ENCODE measurements at places on chromosomes 6 and 20. TPM values are rescaled to one million over a fixed set of nuclear protein-coding genes. Genes with fewer than 3 reads are reported as not detected.

MEI4 gene
- total RNA-seq: not detected

C20orf202 gene
- total RNA-seq: 1.1 TPM

TIAM2 gene
- total RNA-seq: 2.3 TPM

SIRPB1 gene
- total RNA-seq: 0.13 TPM

TFAP2C gene
- total RNA-seq: 25.9 TPM

OXT gene
- total RNA-seq: not detected

DOK5 gene
- 0.38 TPM for total RNA-seq

ZSCAN23 gene
- 0.35 TPM for total RNA-seq

TMEM170B gene
- total RNA-seq: 0.57 TPM

EPM2A gene
- 2.4 TPM for total RNA-seq

SIRPD gene
- not detected for total RNA-seq

GRCh38 chr20:44851545-44851944, 34.0 kb upstream of the YWHAB start:
- DNase-seq: no peak

GRCh38 chr20:25856256-25856884, 159.7 kb upstream of the ZNF337 start:
- DNase-seq: no peak

- DNase-seq: peak; percentile 61
Observed at GRCh38 chr6:41723530-41724227, 11.7 kb downstream of the TFEB start.

GRCh38 chr6:10386220-10386619, 28.7 kb downstream of the TFAP2A start:
- no peak for DNase-seq

- DNase-seq: no peak
Observed at GRCh38 chr6:157066781-157067491, 256.4 kb downstream of the TMEM242 start.

DNA sequence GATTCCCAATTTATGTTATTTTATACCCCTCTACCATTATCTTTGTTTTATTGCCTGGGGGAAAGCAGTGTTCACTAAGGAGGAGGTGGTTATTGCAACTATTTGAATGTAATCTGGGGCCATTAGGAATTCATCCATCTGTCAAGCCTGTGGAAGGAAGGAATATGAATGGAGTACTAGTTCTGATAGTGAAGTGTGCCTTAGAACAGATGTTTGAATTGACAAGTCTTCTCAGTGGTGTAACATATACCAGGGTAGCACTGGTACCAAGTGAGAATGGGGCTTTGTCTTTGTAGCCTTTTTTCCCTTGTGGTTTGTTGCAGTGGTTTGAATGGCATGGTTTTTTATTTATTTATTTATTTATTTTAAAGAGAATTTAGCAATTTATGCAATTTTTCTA, 27.9 kb upstream of the HDAC2 start:
- DNase-seq: no peak

DNA sequence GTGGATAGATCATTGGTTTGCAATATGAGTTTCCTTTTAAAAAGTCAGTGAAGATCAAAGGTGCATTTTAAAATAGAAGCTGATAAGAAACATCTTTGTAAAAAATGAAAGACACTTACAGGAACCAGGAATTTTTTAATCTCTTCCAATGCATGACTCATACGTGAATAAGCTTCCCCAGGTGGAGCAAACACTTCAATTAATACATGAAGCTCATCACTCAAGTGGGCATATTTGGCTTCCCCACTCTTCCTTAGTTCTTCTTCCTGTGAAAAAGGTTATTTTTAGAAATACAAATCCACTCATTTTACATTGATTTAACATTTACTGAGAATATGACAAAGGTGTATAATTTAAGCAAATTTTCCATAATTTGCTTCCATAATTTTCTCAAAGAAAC, 308.1 kb downstream of the KHDRBS2 start:
- DNase-seq: no peak

- DNase-seq: no peak
Observed at GRCh38 chr20:20362774-20363433, 5.0 kb upstream of the INSM1 start.

DNA sequence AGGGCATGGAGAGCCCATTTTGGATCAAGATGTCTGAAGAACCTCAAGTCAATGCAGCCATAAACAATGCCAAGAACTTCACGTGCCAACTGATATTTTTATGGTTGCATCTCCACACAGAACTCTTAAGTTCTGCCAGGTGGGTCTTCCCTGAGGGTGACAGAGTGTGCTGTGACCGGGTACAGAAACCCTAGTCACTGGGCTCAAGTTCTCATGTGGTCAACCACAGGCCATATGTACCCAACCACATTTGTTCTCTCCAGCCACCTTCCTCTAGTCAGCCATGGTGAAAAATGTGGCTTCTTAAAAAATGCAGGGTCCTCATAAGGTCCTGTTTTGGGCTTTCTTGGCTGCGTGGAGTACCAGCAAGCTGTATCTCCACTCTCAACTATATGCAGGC, 48.9 kb downstream of the CLIC5 start:
- DNase-seq: no peak

- DNase-seq: no peak
Observed at GRCh38 chr6:47714802-47715201, 16.4 kb downstream of the ADGRF4 start.

- no peak for DNase-seq
Observed at GRCh38 chr6:40782355-40782754, 195.2 kb upstream of the LRFN2 start.

GRCh38 chr20:36482044-36482473, 59.3 kb upstream of the MYL9 start:
- no peak for DNase-seq

DNA sequence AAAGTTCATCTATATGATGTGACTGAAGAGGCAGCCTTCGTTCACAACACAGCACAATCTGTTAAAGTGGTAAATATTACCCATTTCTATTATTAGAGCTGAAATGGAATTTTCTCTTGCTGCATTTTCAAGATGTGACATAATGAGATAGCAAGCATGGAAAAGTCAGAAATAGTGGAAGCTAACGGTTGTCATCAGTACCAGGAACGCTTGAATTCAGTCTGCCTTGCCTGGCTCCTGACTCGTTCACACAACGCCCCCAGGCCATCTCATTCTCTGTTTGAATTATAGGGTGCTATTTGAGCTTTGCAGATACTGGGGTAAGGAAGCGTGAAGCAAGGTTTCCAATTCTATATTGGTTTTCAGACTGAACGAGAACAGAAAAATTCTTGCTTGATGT, 116.5 kb upstream of the MAP3K7 start:
- no peak for DNase-seq

- no peak for DNase-seq
Observed at GRCh38 chr6:128491100-128491581, 29.3 kb downstream of the PTPRK start.

DNA sequence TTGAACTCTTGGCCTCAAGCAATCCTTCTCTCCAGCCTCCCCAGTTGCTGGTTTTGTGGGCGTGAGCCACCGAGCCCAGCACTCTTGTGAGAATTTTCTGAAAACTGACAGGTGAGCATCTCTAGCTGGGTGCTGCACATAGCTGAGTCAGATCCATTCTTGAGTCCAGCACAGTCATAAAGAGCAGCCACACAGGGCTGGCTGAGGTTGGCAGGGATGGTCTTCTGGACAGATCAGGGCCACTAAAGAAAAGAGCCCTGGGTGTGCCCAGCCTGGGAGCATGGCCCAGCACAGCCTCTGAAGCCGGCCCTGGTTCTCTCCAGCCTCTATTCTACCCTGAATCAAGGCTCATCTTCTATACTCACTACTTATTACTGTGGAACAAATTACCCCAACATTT, 11.5 kb downstream of the DLGAP4 start:
- no peak for DNase-seq

DNA sequence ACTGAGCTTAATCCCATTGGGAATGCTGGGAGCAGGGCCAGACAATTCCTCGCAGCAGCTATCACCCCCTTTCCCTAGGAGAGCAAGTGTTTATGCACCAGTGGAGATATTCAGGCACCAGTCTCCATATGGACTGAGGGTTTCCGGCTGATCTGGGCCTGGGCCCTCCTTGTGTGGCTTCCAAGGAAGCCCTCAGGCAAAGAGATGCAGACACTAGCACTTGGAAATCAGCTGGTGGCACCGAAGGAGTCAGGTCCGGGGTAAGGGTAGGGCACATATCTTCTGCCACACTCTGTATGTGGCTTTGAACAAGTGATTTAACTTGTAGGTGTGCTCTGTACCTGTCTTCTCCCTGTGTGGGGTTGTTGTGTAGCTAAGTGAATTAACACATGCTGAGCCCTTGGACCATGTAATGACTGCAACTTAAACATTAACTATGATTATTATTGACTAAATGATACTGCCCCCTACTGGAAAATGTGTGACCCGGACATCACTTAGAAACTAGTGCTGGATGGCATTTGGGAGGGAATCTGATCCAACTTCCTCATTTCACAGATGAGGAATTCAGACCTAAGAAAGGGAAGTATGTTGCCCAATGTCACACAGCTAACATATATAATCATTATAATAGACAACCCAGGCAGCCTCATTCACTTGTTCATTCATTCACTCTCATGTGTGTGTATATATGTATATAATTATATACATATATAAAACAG, 19.3 kb upstream of the WFDC2 start:
- no peak for DNase-seq

DNA sequence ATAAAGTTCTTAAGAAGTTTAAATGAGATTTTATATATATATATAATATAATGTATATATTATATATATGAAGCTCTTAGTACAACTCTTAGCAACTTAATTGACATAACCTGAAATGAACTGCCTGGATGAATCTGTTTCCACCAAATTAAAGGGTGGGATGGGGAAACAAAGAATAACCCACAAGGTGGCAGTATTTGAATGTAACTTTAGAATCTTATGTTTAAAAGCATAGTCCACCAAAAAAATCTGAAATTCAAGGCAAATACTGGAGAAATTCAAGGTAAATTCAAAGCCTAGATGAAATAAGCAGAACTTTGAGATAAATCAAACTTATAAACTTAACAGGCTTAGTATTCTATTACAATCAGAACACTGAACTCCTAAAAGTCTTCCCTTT, 4.4 kb upstream of the IBTK start:
- DNase-seq: no peak

DNA sequence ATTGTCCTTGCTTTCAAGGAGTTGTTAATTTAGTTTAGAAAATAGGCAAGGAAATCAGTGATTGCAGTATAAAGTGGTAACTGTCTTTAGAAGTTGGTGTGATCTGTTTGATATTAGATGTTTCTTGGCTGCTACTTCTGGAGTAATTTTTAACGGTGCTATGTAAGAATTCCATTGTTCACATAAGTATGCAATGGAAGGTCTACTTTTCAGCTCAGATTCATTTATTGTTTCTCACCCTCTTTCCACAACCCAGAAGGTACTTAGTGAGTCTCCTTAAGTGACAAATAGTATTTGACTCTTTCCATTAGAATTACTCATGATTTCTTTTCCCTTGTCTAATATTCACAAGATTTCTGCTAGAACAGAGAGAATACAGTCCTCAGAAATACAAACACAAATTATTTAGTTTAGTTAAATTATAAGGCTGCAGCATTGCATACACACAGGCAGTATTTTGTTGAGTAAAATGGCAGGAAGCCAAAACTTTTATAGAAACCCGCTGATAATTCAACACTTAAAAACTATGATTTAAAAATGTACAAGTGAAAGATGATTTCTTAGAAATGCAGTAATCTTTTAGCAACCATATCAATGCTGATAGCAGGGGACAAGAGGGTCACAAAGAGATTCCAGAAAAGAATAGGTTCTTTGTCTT, 554.3 kb downstream of the CD109 start:
- DNase-seq: no peak

DNA sequence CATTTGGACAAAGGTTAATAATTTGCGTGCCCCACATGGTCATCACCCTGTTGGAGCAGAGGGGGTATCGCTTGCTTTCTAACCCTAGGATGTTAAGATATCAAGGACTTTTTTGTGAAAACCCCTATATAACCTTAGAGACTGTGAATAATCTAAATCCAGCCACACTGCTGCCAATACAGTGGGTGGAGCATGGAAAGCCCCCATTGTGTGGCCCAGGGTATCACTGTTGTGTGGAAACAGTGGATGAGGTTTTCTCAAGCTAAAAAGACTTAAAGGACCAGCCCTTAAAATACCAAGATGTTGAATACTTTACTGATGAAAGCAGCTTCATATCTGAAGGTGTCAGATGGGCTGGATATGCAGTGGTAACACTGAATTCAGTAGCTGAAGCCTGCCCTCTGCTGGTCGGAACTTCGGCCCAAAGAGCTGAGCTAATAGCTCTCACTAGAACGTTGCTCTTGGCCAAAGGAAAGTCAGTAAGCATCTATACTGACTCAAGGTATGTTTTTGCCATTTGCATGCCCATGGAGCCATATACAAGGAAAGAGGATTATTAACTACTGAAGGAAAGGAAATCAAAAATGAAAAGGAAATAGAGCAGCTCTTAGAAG, 695.2 kb downstream of the PHF3 start:
- DNase-seq: no peak

DNA sequence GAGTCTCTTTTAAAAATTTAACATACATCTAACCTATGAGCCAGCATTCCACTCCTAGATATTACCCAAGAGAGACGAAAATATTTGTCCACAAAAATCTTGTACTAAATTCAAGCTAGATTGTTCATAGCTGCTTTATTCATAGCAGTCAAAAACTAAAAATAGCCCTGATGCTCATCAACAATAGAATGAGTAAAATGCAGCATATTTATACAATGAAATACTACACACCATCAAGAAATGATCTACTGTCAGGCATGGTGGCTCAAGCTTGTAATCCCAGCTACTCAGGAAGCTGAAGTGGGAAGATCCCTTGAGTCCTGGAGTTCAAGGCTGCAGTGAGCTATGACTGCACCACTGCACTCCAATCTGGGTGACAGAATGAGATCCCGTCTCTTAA, 22.0 kb upstream of the SRC start:
- DNase-seq: no peak

GRCh38 chr6:80363501-80364122, 257.1 kb downstream of the BCKDHB start:
- DNase-seq: no peak

- no peak for DNase-seq
Observed at GRCh38 chr6:44219815-44220784, 3.3 kb upstream of the SLC29A1 start.

Measured in esophagus squamous epithelium (tissue), 5 donors.